Prostate gland (tissue), 2 donors: ENCODE measurements at places on chromosomes 3 and 15. TPM values are rescaled to one million over a fixed set of nuclear protein-coding genes. Genes with fewer than 3 reads are reported as not detected.

DNA sequence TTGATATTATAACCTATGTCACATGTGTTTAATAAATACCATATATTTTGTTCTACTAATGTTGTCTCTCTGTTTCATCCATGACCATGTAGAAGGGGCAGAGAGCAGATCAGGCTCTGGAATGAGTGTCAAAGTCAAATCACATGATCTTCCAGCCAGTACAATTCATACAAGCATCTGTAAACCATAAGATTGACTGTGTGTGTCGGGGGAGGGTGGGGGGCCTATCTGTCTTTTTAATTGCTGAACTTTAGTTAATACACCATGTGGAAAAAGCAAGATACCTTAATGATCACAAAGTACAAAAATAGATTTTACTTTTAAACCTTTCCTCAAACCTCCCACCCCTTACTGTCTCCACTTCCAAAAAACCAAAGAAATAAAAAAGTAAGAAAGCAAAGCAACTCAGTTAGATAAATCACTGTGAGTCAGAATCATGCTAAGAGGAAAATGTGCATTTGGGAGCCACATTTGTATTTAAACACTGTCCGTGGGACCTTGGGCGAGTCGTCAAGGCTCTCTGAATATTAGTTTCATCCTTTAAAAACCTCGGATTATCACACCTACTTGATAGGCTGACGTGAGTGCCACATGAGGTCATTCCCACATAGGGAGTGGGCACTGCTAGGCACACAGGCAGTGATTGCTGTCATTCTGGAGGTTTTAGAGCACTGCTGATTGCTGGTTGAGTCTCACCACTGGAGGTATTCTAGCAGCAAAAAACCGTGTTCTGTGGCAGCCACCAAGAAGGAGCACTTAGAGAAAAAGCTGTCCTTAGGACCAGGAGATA is 21.0 kb upstream of the POLR2M start:
- peak; percentile 1 for DNase-seq

DNA sequence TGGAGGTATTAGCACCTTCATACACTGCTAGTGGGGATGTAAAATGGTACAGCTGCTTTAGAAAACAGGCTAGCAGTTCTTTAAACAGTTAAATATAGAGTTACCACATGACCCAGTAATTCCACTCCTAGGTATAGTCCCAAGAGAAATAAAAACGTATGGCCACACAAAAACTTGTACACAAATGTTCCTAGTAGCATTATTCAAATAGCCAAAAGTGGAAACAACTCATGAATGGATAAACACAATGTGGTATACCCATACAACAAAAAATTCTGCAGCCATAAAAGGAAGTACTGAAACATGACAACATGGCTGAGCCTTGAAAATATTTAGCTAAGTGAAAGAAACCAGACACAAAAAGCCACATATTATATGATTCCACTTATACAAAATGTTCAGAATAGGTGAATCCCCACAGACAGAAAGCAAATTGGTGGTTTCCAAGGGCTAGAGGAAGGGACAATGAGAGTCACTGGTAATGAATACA is 40.8 kb upstream of the KLF13 start:
- DNase-seq: no peak

GRCh38 chr15:74869372-74869725 is 3.8 kb downstream of the SCAMP2 start:
- no peak for DNase-seq

- no peak for DNase-seq
Observed at GRCh38 chr3:118137778-118138177, 896.9 kb downstream of the IGSF11 start.

DNA sequence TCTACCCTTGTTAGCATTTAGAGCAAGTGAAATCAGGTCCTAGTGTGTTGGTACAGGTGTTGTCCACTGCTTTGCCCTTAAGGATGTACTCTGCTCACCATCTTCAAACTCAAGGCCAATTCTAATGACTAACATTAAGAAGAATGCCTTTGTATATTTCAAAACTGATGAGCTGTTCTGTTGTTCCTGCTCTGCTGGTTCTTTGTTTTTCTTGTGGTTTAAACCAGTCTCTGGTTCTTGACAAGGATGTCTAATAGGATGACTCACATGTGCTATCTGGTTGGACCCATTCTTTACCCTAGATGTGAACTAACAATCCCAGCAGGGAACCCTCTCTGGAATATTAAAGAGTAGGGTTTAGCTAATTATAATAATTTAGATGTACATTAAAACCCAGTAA is 17.3 kb downstream of the ABHD5 start:
- no peak for DNase-seq

DNA sequence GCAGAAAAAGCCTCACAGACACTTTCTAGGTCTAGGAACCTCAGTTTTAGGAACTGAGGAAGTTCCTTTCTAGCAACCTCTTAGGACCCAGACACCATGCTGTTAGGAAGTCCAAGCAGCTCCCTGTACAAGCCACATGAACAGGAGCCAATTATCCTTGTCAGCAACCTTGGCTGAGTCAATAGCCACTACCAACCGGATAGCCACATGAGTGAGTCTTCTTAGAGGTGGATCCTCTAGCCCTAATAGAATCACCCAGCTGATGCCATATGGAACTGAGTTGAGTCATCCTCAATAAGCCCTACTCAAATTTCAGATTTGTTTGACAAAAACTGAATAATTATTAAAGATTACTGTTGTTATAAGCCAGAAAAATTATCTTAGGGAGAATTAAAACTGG is 256.2 kb downstream of the NLGN1 start:
- DNase-seq: no peak

GRCh38 chr15:63075015-63075983 is 32.8 kb downstream of the TPM1 start:
- no peak for DNase-seq

The MEX3B gene
- total RNA-seq: 47.6 TPM
